Left renal pelvis (tissue), 4 donors: ENCODE measurements at places on chromosomes 11 and 22.

- no peak for DNase-seq
Measured at GRCh38 chr11:108852701-108853100, 187.8 kb downstream of the DDX10 start.

DNA sequence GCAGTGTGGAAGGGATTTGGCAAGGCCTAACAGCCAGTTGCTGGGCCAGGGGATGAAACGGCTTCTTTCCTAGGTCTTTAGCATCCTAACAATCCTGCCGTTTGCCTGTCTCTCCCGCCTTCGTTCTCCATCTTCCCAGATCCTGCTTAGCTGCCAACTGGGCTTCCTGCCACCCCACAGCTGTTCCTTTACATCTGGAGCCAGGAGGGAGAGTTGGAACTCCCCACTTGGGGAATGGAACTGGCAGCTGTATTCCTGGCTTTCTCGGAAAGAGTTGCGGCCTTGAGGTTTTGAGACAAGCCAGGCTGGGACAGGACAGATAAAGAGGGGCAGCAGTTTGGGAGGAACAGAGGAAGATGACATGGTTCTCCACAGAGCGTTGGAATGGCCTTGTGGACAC is 59.6 kb downstream of the ST3GAL4 start:
- DNase-seq, result peak; percentile 43

DNA sequence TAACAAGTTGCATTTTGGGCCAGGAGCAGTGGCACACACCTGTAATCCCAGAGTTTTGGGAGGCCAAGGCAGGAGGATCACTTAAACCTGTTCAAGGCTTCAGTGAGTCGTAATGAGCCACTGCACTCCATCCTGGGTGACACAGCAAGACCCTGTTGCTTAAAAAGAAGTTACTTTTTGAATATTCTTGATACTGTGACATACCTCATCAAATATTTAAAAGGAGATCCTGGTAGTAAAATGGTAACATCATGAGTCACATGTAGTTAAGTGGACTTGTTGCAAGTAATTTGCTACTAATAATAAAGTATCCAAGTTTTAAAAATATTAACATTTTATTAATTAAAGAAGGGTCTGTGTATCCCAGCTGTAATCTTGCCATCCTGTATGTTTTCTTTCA is 18.3 kb downstream of the HMGXB4 start:
- no peak for DNase-seq

GRCh38 chr11:95247127-95247684 is 16.2 kb upstream of the SESN3 start:
- no peak for DNase-seq

- no peak for DNase-seq
Measured at GRCh38 chr11:26599425-26599824, 27.4 kb upstream of the MUC15 start.

- DNase-seq, result no peak
Measured at GRCh38 chr11:120324932-120325810, at the start of gene TLCD5. Gene TLCD5, plus strand, starts transcription at chr11:120325299. Its CDS starts 2,143 bp downstream, at chr11:120327442.

DNA sequence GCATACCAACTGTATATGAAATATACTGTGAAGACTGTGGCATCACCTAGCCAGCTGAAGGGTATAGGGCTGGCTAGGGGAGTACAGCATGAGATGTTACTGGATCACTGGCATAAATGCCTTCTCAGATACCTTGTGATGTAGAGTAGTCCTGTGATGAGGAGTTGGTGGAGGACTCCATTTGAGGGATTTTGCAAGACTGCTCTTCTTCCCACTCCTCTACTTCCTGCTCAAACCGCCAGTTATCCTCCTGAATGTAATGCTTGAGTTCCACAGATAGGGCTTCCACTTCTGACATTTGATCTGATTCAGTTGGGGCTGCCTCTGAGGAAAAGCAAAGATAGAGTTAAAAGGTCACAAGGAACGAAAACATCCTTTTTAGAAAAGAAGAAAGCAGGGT is 29.3 kb downstream of the CLDN25 start:
- no peak for DNase-seq

DNA sequence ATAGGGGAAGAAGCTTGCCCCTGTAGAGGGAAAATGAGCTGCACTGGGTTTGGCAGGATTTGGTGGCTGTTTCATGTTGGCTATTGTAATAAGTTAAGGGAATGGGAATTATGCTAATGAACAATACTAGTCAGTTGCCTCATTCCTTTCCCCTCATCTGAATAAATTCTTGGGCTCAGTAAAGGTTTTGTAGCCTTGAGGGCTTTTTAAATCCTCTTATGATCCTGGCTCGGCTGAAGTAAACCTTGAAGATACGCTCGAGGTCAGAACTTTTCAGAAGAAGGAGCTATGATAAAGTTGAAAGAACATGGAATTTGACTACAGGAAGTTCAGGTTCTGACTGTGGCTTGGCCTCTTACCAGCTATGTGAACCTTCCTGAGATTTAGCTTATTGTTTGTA is 448.7 kb downstream of the RAB38 start:
- no peak for DNase-seq

- no peak for DNase-seq
Measured at GRCh38 chr11:132444911-132445310, 1074.5 kb downstream of the NTM start.

DNA sequence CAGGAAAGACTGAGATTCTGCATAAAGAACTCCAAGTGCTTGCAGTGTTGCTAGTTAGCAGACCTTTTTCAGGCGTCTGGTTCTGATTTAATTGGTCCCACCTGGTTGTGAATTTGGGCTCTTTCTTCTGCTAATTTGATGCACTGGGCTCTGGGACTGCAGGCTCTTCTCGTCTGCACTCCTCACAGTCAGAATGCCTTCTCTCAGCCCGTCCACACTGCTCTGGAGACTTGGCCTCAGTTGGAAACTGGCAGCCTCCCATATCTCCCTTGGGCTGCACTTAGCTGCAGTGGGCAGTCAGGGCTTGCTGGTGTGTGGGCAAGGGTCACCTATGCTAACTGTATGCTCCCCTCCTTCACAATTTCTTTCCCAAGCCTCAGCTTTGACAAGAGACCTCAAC is 1.5 kb downstream of the TRIM6 start:
- DNase-seq, result no peak

GRCh38 chr11:1825039-1825740 is 9.6 kb upstream of the SYT8 start:
- DNase-seq, result no peak

DNA sequence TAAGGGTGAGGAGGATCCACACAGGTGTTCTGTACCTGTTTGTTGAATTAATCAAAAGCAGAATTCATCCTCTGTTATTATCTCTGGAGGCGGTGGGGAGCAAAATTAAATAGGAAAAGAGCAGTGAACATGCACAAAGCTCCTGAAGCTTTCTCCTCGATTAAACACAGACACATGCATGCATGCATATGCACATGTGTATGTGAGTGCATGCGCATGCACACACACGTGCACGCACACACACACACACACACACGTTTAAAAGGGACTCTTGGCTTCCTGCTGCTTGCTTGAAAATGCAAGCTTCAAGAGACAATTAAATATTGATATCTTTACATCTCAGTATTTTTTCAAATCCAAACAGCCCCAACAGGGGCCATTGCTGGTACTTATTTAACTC is 462.1 kb downstream of the BUD13 start:
- DNase-seq, result no peak

GRCh38 chr22:35552196-35552842 is 11.7 kb downstream of the RASD2 start:
- DNase-seq, result no peak

- DNase-seq, result no peak
Measured at GRCh38 chr11:64796047-64796756, 6.8 kb downstream of the MAP4K2 start.

GRCh38 chr11:8354622-8355415 is 91.1 kb upstream of the LMO1 start:
- peak; percentile 58 for DNase-seq

DNA sequence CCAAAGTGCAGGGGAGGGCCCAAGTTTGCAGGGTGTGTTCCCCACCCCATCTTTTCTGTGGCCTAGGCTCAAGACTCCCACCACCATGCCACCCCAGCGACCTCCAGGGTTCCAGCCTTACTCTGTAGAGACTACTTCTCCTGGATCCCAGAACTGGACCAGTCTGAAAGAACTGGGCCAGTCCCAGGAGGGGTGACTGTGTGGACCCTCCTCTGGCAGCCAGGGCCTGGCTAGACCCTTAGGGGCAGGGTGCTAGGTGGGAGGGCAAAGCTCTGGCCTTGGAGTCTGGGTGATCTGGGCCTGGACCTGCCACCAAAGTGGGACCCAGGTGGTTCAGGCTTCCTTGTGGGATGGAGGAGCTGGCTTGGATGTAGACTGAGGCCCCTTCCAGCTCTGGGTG is 41.8 kb upstream of the ACCSL start:
- DNase-seq, result no peak

DNA sequence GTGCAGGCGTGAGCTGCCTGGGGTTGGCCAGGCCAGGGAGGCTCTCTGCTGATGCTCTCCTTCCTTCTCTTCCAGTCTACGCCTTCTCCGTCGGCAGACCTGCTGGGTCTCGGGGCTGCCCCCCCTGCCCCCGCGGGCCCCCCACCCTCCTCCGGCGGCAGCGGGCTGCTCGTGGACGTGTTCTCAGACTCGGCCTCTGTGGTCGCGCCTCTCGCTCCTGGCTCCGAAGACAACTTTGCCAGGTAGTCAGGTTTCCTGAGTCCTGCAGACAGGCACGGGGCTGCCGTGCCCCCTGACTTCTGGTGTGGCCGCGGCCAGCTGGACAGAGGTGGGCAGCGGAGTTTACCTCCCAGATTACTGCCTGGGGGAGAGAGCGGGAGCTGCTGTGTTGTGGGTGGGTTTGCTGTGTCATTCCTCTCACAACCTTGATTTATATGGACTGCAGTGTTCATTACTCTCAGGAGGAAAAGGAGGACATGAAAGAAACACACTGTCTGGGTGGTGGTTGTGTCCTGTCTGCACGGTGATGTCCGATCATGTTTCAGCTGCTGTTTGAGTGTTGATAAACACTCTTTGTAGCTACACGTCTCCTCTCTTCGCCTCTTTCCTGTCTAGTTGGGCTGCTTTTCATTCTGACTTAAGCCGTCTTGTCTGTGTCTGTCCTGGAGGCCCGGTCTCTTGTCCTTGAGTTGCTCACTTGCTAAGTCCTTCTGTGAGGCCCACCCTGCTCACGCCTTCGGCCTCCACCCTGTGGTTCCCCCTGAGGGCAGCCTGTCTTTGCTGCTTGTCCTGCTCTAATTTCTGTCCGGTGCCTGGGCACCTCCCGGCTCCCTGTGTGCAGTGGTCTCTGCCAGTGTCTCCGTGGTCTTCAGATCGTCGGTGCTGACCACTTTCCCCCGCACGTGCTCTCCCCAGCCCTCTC is 35.9 kb downstream of the MUC6 start:
- no peak for DNase-seq

- DNase-seq, result no peak
Measured at GRCh38 chr11:90318651-90319050, 95.8 kb upstream of the CHORDC1 start.

DNA sequence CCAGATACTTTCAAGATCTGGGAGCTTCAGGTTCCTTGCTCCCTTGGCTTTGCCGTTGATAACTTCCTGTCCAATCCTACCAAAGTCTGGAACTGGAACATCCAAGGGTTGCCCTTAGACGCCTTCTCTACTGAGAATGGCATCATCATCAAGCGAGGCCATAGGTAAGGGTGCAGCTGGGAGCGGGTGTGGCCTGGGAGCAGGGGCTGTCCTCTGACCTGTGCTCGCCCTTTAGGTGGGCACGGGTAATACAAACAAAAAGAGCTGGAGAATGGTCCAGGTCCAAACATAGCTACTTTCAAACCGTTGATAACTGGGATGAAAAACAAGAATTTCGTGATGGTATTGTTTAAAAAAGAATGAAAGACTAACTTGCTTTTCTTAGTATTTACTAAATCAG is 25.0 kb downstream of the CASP12 start:
- DNase-seq, result no peak

DNA sequence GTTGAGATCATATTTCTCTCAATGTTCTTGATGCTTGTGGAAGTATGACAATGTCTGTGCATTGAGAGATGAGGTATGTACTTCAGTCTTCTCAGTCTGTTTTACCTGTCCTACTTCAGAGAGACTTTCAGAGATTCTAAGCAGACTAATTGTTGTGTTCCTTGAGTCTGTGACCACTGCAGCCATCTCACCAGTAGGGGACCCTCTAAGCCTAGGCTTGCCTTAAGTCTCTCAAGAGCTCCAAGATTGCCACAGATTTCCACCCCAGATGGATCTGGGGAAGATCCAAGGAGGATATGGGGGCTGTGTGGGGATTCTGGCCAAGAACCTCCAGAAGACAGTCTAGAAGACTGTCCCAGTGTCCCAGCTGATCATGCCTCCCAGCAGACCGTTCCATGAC is 179.9 kb upstream of the PLET1 start:
- DNase-seq, result no peak

DNA sequence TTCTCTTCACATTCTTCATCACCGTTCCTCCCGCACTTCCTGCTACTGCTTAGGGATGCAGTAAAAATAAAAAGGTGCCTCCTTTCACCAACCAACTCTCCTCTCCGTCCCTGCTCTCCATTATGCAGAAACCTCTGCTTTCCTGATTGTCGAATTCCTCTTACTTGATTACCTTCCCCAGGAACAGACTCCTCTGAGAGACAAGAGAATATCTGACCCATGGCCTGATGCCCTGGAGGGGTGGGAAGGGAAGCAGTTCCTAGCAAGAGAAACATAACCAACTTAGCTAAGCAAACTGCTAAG is 80.9 kb downstream of the TRIM29 start:
- DNase-seq, result no peak

DNA sequence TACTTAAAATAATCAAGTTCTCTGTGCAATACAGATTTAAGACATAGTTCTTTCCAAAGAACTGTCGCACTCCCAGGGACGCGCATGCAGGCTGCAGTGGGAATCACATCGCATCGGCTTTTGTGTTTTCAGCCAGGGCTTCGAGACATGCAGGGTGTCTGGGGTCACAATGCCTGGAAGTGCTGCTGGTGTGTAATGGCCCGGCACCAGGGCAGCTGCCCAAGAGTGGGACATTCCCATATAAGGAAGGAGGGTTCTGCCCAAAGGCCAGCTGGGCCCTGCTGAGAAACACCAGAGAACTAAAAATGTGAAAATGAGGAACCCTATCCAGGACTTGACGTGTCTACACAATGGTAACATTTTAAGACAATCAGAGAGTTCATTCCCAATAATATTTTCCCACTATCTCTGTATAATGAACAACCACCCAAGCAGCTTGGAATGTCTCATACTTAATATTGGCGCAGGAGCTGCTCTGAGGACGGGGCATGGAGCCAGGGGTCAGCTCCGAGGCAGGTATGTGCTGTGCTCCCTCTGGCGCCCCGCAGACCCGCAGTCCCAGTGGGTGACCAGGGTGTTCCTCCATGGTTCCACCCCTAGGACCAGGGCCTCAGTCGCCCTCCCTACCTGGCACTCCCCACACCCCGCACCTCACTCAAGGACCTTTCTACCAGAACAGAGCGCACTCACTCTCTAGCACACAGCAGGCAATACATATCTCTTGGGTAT is 11.3 kb downstream of the MCAT start:
- DNase-seq, result no peak

- no peak for DNase-seq
Measured at GRCh38 chr11:111602865-111603610, 789 bp downstream of the SIK2 start.

GRCh38 chr22:25359601-25360261 is 140.3 kb downstream of the CRYBB2 start:
- no peak for DNase-seq

DNA sequence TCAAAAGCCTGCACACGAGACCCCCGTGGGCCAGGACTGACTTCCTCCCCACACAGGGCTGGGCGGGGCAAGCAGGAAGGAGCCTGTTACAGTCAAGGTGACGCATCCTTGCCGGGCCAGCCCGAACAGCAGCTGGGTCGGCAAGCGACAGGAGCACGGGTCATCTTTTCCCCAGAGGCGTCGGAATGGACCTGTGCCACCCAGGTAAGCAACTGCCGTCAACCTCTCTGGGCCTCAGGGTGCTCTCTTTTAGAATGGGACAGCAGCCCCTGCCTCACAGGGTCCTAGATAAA is at the start of gene CYTH4:
CYTH4 (plus strand) TSS at position 124 of the 293 bp plus-strand sequence; CDS start at position 186, 62 bp downstream.
- DNase-seq, result no peak
